ENCODE measurements at places on chromosomes 11 and 22.

DNA sequence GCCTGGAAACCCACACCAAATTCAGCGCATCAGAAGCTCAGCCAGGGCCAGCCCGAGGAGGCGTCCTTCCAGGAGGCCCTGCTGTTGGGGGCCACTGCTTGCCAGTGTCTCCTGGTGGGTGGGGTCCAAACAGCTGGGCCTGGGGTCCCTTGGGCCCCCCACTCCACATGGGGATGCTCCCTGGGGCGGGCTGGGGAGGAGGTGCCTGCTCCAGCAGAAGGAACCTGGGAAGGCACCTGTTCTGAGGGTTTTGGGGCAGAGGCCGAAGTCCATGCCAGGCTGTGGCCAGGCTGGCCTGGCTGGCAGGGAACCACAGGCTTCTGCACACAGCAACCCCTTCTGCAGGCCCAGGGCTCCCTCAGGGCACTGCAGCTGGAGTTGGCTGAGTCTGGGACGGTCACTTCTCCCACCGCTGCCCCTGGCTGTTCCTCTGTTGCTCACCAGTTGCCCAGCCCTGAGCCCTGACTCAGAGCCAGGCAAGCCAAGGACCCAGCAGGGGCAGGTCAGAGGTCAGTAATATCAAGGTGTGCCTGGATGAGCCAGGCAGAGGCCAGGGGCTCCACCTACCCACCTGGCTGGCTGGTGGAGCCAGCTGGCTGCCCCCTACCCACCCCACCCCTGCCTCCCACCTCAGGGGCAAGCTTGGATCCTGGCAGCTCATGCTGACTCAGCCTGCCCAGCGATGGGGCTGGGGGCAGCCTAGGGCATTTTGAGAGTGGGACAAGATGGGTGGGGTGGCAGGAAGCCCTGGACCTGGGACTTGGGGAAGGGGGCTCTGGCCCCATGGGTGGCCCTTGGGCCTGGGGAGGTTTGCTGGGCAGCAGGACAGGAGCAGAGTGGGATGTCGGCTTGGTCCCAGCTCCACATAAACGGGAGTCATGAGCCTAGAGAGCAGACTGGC, 12.0 kb upstream of the PHLDA2 start:
- DNase-seq = no peak

- no peak for DNase-seq
Observed at GRCh38 chr11:116697011-116697410, 75.8 kb downstream of the BUD13 start.

- DNase-seq = no peak
Observed at GRCh38 chr11:86152006-86152862, 83.3 kb upstream of the PICALM start.

DNA sequence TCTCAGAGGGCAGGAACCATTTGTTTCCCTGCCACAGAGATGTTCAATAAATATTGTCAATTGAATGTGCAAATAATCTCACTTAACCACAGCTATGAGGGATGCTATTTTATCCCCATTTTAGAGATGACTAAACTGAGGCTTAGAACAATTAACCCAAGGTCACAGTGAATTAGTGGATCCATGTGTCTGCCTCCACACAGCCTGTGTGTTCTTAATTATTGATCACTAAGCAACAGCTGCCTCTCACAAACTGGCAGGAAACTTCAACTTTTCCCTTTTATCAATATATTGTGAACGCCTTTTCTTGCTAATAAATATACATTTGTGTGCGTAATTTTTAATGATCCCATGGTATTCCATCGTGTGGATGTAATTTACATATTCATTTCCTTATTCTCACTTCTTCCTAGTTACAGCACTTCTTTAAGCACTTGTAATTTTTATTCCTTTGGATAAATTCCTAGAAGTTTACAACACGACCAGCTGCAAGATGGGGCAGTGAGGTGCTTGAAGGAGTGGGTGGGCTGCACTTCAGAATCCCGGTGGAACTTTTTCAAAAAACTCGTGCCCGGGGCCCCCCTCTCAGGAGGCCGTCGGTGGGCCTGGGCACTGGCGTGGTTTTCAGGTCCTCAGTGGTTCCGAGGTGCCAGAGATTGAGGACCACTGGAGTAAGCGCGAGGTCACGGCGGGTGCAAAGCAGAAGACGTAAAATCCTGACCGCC, 915 bp upstream of the SREBF2 start:
- no peak for DNase-seq

GRCh38 chr22:43515902-43516301, 104.1 kb downstream of the MPPED1 start:
- DNase-seq = no peak

- peak; percentile 27 for DNase-seq
Observed at GRCh38 chr11:35321532-35322317, 97.6 kb downstream of the SLC1A2 start.

DNA sequence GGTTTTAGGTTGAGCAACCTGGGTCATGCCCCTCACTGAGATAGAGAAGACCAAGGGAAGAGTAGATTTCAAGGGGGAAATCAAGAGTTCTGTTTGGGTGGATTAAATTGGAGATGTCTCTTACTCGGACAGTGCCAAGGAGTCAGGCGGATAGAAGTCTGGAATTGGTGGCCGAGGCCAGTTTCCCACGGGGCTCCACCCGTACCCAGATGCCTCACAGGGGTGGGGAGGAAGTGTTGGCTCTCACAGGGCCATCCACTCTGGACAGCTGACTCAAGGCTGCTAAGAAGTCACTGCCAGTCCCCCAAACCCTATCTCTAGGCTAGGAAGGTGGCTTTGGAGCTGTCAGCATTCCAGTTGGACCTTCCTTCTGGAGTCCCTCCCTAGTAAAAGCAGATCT, 79.1 kb upstream of the TIMP3 start:
- DNase-seq = no peak

DNA sequence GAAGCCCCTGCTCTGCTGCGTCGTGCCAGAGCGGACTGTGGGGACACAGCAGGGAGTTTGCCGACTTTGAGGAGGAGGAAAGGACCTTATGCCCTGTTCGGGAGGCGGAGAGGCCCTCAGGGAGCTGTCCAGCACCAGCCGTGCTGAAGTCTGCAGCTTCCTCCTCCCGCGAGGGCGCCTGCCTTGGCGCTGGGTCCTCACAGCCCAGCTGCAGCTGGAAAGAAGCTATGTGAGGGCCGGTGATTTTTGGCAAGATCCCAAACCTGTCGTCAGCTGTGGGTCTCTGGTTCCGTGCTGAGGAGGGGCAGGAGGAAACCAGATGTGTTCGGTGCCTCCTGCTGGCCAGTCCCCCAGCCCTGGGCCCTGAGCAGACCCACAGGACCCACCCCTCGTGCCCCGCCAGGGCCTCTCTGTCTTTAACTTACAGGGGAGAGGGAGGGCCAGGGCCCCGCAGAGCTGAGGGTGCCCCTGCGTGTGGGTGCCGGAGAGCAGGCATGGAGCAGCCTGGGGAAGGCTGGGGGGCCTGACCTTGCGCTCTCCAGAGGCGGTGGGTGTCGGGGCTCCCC, 12.0 kb downstream of the BRSK2 start:
- peak; percentile 28 for DNase-seq

GRCh38 chr11:121358760-121359159, 66.2 kb downstream of the SC5D start:
- no peak for DNase-seq

DNA sequence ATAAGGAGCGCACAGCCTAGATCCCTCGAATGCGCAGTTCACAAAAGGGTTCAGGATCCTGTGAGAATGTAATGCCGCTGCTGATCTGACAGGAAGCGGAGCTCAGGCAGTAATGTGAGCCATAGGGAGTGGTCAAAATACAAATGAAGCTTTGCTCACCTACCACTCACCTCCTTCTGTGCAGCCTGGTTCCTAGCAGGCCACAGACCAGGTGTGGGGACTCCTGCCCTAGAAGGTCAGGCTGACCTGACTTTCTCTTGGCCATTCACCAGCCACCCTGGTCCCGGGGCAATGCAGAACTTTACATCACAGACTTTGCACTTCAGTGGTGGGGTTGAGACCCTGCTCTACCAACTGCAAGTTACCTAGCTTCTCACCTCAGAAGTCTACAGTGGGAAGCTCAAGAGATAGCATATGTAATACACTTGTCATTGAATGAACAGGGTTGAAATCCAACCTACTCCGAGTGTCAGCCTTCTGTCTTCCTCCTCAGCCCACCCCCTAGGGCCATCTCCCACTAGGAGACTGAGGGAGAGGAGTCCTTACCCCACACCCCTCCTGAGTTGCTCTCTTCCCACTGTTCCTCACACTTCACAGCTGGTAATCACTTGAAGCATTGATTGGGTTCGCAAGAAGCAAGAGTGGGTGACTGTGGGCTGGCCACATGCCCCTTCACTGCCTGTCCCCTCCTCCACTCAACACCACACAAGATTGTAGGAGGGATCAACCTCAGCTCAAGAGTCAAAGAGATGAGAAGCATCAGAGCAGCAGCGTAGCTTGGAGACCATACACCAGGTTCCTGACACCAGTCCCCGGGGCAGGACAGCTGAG, 2.0 kb upstream of the KCNJ1 start:
- peak; percentile 31 for DNase-seq

All from NCI-H2081 (cell line).